CD8-positive, alpha-beta memory T cell (primary cell): ENCODE measurements at places on chromosomes 2 and 18.
A peak's percentile ranks its signal among the peaks of the same experiment; 100 is the strongest.

- no peak for DNase-seq
These were observed 4.1 kb downstream of the MYCN start for GRCh38 chr2:15944325-15945017.

DNA sequence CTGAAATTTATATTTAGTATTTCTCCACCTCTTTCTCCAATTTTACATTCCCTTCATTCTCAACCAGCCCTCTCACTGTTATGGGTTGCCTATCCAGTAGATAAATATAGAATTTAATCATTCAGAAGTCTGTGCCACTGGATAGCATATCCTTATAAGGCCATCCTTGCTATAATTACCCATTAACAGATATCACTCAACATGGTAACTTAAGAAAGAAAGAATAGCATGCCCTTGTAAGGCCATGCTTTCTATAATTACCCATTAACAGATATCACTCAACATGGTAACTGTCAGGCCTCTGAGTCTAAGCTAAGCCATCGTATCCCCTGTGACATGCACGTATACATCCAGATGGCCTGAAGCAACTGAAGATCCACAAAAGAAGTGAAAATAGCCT is 1137.4 kb upstream of the FAM98A start:
- DNase-seq = no peak

GRCh38 chr2:170118641-170119040 is 59.3 kb upstream of the MYO3B start:
- no peak for DNase-seq

DNA sequence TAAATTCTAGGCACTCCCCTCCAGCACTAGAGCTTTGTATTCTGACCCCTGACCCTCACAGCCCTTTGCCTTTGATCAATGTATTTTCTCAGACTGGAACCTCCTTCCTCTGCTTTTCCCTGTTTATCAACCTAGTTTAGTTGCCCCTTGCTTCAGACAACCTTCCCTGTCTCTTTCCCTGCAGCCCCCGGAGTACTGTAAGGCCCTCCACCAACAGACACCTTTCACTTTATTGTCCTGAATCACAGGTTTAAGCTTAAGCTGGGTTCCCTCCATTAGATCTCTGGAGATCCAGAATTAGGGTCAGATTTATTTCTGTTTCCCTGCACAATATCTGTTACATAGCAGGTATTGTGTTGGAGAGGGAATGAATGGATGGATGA is 140.2 kb downstream of the DDX1 start:
- no peak for DNase-seq

GRCh38 chr2:137231628-137232027 is 466.3 kb downstream of the THSD7B start:
- DNase-seq = no peak

DNA sequence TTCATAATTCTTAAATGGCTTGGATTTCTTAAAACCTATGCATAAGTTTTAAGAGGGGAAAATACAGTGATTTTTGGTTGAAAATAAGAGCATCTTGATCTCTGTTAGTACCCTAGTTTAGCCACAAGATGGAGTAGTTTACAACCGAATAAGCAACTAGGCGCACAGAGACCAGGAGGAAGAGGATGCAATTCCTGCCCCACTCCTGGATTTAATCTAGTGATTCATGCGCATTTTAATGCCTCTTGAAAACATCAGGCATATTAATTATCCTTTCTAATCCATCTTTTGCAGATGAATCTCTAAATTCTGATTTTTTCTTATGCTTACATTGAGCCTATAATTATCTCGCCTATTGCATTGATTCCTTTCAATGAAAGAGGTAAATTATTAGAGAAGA is 76.7 kb downstream of the MRPS9 start:
- DNase-seq = peak; percentile 22

DNA sequence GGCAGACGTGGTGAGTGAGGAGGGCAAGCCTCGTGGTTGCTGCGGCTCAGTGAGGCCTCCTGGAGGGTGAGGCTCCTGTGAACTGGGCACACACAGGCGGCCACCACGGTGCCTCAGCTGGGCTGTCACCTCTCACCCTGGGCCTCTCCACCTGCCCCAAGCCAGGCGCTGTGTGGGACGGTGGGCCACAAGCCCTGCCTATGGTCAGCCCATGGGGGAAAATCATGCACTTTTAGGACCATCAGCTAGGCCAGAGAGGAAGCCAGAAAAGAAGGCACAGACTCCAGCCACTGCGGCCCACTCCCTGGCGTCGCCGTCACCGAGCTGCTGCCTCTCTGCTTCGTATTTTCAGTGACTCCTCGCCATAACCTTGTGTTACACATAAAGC is 28.5 kb upstream of the HS6ST1 start:
- DNase-seq = no peak

DNA sequence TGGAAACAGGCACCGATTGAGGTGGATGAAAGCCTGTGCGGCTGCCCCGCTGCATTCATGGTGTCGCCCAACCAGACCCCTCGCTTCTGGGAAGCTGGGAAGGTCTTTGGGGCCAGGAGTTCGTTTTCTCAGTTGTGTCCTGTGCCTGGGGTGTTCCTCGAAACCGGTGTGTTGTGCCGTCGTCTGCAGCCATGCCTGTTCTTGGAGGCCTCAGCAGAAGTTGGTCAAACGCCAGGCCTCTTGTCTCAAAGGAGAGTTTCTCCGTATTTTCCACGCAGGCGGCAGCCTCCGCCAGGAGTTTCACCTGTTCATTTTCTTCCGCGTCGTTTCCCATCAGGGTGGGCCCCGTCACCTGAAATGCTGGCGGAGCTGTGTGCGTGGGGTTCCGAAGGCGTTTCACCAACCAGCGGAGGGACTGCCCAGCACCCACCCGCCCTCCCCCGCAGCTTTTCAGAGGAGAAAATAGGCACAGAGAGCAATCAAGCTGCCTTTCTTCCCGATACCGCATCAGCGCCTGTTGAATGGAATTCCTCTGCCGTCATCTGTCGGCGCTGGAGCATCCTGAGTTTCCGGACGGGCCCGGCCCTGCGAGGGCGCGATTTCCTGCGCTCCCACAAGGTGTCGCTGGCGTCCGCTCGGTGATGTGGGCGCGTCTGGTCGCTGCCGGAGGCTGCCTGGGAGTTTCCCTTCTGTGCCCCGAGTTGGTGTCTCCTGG is 17.0 kb upstream of the NFATC1 start:
- DNase-seq = peak; percentile 74

DNA sequence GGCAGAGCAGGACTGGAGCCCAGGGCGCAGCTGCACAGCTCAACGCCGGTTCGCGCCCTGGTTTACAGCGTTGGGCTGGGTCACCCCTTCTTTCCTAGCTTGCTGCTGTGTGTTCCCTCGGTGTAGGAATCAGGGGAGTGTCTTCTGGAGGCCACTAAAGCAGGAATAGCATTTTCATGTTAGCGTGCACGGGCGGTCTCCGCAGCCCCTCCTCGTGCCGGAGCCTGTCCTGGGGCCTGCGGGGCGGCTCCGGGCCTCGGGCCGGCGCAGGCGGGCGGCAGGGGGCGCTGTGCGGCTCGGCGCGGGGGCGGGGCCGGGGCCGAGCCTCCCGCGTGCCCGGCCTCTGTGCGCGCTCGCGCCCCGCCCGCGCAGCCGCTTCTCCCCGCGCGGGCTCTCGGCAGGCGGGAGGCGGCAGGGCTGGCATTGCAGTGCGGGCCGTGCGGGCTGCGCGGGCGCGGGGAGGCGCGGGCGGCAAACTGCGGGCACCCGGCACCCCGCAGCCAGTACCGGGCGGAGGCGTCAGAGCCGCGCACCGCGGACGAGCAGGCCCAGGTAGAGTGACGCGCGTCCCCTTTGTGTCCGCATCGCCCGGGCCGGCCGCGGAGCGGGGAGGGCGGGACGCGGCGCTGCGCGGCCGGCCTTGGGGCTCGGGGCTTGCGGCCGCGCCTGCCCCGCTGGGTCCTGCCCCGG is at the start of gene RNF144A:
Gene RNF144A (plus strand): TSS at position 342 of the 690 bp plus-strand sequence. CDS start 79,515 bp downstream, outside the sequence.
- DNase-seq = peak; percentile 73
